H1 (cell line): ENCODE measurements at places on chromosomes 3 and 15. TPM values are rescaled to one million over a fixed set of nuclear protein-coding genes. Genes with fewer than 3 reads are reported as not detected.

DNA sequence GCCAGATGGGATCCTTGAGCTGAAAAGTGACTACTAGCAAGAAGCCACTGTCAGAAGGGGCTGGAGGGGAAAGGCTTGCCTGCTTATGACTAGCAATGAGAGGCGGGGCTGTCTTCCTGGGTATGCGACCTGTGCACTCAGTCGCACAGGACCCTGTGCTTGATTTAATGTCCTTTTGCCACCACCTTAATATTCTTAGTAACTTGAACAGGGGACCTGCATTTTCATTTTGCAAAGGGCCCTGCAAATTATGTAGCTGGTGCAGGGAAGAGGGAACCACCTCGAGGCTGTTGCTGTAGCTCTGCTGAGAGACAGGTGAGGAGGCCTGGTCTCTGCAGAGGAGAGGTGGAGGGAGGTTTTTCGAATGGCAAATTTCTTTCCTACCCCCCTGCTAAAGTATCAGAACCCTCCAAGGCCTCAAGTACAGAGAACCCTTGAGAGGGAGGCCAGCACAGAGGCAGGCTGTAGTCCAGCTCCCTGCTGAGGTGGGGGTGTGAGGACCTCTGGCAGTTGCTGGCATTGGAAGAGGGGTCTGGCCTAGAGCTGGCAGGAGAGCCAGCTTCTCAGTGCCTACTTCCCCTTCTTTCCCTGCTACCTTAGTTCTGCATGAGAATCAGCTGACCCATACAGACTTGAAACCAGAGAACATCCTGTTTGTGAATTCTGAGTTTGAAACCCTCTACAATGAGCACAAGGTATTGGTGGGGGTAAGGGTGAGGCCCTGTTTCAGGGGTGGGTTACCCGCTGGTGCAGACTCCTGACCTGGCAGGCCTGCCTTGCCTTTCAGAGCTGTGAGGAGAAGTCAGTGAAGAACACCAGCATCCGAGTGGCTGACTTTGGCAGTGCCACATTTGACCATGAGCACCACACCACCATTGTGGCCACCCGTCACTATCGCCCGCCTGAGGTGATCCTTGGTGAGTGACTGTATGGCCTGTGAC lies 11.4 kb downstream of the CLK3 start:
- DNase-seq = no peak

MOBP gene
- 0.10 and 0.50 TPM in 2 replicates for total RNA-seq

DNA sequence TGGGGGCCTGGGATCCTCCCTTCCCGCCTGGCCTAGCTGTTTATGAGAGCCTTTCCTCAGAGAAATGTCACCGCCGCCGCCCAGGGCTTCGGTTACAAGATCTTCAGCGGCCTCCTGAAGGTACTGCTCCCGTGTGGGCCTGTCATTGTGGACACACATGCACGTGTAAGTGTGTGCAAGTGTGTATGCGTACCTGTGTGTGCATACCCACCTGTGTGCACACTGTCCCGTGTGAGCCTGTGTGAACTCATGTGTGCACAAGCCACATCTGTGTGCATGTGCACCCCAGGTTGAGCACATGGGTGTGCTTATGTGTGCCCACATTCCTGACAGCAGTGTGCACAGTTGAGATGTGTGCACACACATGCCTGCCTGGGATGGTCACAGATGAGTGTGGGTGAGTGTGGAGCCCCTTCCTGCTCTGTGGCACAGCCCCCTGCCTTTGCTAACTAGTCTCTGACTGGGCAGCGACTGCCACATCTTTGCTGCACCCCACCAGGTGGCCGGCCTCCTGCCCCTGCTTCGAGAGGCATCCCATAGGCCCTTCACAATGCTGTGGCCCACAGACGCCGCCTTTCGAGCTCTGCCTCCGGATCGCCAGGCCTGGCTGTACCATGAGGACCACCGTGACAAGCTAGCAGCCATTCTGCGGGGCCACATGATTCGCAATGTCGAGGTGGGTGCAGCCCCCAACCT lies 14.1 kb downstream of the NT5DC2 start:
- no peak for DNase-seq

DNA sequence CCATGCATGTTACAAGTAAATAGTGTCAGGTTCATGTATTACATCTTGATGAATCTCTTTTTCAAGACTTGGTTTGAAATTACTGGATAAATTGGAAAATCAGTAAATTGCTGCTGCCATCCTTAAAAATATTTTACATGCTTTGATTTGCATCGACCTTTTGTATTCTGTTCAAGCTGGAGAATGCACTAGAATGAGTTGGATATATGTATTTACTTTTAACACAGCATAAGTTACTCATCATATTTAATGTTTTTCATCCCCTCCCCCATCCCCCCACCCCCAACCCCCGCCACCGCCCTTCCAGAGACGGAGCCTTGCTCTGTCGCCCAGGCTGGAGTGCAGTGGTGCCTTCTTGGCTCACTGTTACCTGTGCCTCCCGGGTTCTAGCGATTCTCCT lies 16.8 kb downstream of the UBE2E1 start:
- no peak for DNase-seq

DNASE1L3 gene
- total RNA-seq = not detected in 2 replicates

SKIL gene
- 266 and 277 TPM in 2 replicates for total RNA-seq

SLC15A2 gene
- total RNA-seq = 1.8 and 2.0 TPM in 2 replicates

DNA sequence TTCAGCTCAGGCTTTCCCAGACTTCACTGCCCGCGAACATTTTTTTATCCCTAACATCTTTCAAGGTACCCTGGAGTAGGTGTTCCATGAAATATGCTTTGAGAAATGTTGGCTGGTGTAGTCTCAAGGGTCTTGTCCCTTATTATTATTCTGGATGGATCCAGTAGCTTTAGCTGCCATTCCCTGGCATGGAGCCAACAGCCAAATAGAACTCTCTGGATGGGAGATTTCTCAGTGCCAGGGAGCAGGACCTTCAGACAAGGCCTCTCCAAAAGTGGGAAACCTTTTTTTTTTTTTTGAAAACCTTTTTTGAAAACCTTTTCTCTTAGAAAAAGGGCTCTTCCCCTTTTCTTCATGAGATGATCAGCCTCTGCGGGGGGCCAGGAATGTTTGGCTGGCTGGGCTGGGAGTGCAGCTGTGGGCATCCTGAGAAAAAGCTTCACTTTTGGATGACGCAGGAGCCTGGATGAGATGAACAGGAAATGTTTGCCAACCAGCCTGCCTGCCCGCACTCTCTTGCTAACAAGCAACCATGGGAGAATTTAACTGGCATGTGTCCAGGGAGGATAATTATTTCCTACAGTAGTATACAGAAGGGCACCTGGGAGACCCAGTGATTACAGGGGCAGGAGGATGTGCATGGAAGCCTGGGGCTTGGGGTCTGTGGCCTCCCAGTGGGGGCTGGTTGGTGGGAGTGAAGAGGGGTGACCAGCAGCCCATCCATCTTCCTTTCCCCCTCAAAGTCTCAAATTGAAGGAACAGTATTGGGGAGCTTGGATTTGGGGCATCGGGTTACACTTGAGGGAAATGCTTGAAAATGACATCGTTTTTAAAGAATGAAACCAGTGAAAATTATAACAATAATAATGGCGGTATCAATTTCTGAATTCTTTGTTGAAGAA lies 109.1 kb upstream of the LRIG1 start:
- DNase-seq = no peak

GRCh38 chr15:61671736-61672135 lies 388.5 kb downstream of the VPS13C start:
- DNase-seq = no peak
